ENCODE measurements at places on chromosomes 2 and 18.

DNA sequence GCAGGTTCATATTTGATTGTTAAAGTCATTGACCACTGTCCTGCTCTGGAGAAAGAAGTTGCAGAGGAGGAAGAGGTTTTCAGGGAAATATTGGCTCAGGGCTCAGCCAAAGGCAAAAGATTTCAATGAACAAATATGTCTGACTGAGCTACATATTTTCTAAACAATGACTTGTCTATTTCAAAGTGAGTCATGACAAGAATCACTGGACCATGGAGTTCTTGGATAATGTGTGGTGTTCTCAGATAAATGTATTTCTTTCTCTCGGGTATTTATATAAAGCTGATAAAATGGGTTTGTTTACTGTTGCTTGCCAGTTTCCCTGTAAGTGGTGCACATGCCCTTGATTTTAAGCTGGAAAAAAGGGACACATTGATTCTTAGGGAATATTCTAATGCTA is 34.3 kb upstream of the RMP24 start:
- DNase-seq, result no peak

GRCh38 chr2:181311837-181312236 is 145.3 kb upstream of the ITGA4 start:
- no peak for DNase-seq

DNA sequence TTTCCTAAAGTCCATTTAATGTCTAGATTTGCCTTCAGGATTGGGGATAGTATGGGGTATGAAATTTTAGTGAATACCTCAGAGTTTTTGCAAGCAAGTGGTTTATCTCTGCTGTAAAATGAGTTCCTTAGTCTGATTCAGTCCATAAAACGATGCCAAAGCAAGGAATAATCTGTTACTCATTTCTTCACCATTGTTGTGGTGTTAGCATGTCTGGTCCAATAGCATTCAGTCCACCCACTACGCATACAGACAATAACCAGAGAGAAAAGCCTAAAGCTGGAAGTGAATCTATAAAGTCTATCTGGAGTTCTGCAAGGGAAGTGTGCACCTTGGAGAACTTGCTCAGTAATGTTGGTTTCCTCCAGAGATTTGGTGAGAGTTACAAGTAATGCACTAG is 12.9 kb upstream of the DPP4 start:
- no peak for DNase-seq

GRCh38 chr2:158755310-158756087 is 39.6 kb upstream of the DAPL1 start:
- no peak for DNase-seq

- no peak for DNase-seq
Observed at GRCh38 chr2:1687254-1687653, 57.1 kb downstream of the PXDN start.

GRCh38 chr2:46683541-46683940 is 204.2 kb downstream of the TMEM247 start:
- no peak for DNase-seq

GRCh38 chr2:172457536-172457935 is 30.1 kb downstream of the ITGA6 start:
- no peak for DNase-seq

DNA sequence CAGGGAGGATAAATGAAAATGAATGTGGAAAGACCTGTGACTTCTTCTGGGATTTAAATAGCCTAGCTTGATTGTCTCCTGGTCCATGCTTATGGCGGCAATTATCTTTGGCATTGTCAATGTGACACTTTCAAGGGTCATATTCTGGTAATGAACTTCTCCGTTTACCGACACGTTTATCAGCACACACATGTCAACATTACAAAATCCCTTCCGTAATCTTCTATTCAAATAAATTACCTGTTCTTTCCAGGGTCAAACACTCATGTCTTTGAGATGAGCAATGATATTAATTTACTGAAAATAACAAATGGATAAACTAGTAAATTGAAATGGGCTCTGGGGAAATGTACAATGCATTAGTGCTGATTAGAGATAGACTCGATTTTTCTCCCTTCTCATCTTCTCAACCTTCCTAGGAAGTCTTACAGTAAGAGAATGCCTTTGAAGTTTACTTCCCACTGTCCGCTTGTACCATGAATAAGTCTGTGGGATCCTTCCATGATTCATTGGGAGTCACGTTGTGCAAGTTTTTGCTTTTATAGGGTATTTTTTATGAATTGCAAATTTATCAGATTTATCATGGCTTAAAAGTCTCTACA is 646.3 kb upstream of the LRATD1 start:
- no peak for DNase-seq

DNA sequence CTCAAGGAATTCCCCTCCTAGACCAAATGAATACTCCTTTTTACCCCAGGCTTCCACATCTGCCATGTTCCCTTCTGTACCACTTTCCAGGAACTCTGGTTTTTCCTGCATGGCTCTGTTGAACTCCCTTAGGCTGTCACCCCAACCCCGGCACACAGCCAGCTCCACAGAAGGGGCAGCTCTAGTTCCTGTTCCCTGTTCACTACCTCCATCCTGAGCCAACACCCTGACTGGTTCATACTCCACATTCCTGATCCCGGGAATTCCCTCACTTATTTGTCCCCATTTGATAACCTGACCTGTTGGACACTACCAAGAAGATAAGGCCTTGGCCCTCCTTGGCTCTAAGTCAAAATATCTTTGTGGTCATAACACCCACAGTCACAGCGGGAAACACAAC is 280.9 kb upstream of the RAB6C start:
- no peak for DNase-seq

DNA sequence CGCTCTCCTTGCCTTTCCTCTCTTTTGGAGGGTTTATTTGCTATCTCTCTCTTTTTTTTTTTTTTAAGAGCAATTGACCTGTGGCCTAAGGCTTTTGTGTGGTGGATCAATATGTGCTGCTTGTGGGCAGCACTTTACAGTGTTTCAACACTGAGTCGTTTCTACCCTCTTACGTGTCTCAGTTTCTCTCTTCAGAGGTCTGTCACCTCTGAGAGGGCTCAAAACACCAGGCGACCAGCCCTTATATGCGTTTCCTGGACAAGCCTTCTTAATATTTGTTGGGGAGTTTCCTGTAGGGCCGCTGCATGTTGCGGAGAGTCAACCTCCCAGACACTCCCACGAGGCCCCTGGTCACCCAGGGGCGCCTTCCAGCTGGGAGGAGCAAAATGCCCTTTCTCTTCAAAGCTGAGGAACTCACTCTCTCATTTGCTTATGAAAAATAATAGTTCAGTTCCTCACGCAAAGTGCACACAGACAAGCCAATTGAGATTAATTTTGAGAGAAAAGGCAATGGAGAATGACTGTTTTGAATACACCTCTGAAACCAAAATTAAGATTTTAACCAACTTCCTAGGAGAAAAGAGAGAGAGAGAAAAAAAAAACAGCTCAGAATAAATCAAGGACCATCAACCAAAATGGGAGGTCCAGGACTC is 96.3 kb upstream of the B3GNT2 start:
- no peak for DNase-seq

- no peak for DNase-seq
Observed at GRCh38 chr2:104092886-104093285, 761.0 kb upstream of the POU3F3 start.

- DNase-seq, result no peak
Observed at GRCh38 chr18:22330508-22330907, 87.2 kb downstream of the CTAGE1 start.

DNA sequence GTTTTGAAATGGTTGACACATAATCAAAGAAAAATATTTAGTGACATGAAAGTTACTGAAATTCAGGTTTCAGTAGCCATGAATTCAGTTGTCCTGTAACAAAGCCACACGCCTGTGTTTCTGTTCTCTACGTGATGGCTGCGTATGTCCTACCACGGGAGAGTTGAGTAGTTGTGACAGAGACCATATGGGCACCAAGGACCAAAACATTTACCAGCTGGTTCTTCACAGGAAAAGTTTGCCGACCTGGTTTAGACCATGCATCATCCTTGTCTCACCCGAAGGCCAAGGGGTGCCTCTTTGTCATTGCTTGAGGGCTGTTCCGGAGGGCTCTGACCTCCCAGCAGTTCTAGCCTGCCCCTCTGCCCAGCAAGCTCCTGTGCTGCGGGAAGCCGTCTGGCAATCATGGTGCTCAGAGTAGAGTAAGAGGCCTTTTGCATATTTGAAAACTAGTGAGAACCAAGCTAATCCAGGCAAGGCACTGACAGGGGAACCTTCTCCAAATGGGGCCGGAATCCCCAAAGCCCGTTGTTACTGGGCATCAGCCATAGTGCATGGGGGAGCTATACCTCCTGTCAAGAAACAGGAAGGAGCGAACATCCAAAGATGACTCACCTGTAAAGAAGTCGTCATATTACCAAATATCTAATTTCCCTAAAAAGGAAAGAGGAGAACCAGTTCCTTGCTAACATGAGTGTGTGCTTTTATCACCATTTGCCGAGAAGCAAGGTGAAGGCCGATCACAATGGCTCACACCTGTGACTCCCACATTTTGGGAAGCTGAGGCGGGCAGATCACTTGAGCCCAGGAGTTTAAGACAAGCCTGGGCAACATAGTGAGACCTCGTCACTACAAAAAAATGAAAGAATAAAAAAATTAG is 92.6 kb upstream of the RAB12 start:
- no peak for DNase-seq

DNA sequence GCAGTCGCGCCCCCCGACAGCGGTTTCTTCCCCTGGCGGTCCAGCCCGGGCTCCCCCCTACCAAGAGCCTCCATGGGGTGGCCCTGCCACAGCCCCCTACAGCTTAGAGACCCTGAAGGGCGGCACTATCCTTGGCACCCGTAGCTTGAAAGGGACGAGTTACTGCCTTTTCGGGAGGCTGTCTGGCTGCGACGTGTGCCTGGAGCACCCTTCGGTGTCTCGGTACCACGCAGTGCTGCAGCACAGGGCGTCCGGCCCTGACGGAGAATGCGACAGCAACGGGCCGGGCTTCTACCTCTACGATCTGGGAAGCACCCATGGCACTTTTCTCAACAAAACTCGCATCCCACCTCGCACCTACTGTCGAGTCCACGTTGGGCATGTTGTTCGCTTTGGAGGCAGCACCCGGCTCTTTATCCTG is 475 bp downstream of the SLC4A1AP start:
- no peak for DNase-seq

DNA sequence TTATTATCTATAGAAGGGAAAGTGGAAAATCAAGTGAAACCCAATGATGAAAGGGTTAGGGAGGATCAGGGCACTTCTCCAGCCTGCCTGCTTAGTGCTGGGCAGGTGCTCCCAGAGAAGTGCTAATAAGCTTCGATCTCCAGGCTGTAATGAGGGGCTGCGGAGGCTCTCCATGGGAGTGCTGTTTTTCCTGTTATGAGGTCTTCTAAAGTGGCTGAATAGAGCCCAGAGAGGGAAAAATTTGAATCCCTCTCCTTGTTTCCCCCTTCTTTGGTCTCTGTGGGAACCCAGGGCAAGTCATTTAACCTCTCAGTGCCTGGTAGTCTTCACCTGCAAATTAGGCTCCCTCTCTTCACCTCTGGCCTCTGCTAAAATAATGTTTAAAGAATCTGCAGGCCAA is 351.7 kb upstream of the DCC start:
- no peak for DNase-seq

DNA sequence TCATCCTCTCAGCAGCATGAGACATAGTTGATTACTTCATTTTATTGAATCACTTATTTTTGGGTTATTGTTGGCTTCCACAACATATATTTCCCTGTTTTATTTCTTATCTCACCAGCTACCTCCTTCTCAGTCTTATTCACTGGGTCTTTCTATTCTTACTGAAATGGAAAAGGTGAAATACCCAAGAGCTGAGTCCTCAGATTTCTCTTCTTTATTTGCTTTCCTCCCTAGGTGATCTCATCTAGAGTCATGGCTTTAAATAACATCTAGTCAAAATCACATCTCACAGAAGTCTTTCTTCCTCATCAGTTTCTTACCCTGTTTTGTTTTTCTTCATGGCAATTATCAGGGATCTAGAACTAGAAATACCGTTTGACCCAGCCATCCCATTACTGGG is 105.0 kb upstream of the RBBP8 start:
- DNase-seq, result no peak

- no peak for DNase-seq
Observed at GRCh38 chr2:66567729-66568128, 132.8 kb downstream of the MEIS1 start.

GRCh38 chr18:47215554-47216138 is 35.8 kb downstream of the SKOR2 start:
- DNase-seq, result no peak

DNA sequence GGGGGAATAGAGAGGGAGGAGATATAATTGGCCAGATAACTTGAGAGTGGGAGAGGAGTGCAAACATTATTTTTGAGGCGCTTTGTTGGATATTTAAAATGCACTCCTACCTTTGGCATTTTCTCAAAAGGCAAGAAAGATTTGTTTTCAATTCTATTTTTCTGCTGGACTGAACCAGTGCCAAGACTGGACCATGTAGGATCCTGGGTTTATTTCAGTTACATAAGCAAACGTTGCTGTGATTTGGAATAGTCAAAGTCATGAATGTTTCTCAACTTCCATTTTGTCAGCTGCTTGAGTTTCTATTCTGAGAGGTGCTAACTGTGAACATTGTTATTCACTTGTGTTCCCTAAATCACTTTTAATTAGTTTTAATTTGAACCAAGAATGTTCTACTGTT is 8.9 kb upstream of the CHRNA1 start:
- no peak for DNase-seq

DNA sequence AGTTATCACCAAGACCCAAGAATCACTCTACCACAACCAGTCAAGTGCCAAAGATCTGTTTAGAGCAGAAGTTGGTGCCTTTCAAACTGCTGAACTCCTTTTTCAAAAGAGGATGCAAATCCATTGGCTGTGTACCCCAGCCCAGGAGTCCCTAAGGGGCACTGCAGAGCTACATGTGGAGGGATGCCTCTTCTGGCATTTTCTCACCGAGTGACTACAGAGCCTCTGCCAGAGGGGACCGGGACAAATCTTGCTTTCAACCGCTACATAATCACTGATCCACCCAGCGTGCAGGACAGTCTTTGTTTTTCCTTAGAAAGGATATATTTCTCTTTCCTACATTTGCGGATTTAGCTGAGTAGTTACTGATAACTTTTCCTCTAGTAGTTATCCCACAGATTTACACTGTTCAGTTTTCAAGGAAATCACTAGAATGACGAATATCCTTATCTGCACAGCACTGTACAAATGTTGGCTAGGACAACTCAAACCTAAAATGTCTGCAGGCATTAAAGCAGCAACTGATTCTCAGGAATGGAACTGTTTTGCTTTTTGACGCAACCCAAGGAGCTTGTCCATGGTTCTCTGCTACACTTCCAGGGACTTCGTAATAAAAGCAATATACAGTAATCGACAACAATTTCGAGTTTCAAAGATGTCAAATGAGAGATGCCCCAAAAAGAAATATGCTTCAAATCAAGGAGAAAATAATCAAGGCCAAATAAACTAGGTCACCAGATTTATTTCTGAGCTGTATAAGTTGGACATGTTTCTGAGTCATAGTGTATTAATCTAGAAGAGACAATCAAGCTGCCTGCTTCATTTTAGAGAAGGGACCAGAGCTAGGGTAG is 24.1 kb downstream of the EPB41L3 start:
- no peak for DNase-seq

- no peak for DNase-seq
Observed at GRCh38 chr2:170161516-170162270, 16.3 kb upstream of the MYO3B start.

GRCh38 chr18:8084160-8084559 is 517.0 kb downstream of the PTPRM start:
- DNase-seq, result no peak

GRCh38 chr2:158204741-158205165 is 103.1 kb downstream of the UPP2 start:
- no peak for DNase-seq
